ENCODE measurements at places on chromosomes 12 and 14.

DNA sequence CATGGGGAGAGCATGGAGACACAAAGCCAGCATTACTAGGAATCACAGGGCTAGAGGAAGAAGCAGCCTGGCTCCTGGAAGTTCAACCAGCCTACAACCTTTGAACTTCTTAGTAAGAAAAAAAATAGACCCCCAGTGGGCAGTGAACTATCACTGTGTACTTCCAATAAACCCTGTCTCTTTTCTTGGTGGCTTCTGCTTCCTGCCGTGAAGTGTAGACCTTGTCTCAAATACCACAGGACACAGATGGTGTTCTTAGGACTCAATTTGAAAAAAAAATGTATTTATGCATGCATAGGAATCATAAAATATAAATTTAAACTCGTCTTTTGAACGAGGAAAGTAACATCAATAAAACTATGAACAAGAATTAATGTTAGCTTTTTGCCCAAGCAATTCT is 3.6 kb upstream of the PTGER2 start:
- DNase-seq: no peak

DNA sequence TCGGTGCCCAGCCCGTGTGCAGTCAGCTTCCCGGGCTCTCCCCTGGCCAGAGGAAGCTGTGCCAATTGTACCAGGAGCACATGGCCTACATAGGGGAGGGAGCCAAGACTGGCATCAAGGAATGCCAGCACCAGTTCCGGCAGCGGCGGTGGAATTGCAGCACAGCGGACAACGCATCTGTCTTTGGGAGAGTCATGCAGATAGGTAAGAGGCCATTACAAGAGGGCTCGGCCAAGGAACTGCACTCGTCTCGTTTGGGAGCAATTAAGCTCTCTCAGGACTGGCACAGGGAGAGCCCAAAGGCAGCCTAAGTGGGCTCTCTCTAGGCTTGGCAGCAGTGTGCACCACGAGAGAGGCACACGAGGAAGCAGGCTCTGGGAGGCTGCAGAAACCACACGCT is 3.7 kb downstream of the WNT5B start:
- DNase-seq: no peak

DNA sequence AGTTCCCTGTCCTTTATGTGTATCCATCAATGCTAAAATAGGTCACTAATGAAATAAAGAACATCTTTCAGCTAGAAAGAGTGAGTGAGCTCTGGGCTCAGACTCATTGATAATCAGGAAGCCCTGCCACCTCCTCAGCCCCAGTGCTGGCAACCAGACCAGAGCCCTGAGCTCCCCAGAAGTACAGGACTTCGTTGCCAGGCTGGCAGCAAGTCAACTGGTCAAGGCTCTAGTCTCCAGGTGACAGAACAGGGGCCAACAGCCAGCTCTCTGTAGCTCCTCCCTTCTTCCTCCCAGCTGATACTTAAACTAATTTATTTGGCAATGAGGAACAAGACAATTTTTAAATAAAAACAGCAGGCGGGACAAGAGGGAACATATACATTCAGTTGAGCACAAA is 145.3 kb downstream of the EGLN3 start:
- no peak for DNase-seq

DNA sequence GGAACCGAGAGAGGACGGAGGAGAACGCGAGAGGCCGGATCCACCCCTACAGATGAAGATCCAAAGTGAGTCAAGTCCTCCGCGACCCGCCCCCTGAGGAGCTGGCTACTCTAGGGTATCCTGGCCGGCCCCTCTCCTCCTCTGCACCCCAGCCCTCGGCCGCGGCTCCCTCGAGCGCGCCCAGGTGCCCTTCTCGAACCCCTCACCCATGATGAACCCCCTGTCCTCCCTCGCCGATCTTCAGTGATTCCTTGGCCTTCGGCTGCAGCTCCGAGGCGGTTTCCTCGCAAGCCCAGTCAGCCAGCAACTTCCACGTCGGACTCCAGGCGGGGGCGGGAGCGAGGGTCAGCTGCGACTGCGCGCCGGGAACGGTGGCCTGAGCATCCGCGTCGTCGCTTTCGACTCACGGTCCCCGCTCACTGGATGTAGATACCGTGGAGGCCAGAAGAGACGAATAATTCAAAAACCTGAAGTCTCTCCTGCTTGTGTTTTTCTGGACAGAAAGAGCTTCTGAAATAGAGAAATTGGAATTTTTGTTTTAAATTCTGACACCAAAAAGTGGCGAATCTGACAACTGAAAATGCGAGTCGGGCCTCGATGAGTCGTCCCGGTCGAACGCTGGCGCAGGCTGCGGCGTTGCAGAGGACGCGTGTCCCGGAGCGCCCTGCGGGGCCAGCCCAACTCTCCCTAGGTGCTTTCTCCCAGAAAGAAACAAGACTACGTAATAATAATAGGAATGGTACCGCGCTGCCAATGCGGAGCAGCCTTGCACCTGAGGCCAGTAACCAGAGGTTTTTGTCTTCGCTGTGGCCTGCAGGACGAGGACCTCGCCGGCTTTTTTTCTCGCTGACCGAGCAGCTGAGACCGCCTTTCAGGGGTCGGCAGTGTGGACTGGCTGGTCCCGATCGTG is at the start of gene ARL1:
Gene ARL1, minus strand, starts transcription at position 337 of the 910 bp plus-strand sequence. Its CDS starts 127 bp downstream, at position 210.
- peak; percentile 77 for DNase-seq

DNA sequence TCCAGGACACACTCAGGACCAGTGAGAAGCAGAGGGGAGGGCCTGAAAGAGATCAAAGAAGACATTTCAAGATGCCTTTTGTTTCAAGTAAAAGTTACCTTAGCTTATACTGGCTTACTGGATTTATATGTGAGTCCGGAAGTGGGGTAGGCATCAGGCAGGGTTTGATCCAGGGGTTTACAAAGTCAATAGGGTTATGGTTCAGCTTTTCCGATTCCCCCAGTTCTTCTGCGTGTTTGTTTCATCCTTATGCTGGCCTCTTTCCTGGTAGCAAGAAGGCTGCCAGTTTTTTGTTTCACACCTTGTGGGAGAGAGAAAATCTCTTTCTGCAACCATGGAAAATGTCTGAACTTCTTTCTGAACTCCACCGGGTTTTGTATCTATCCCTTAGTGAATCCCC is 126.3 kb downstream of the ESRRB start:
- DNase-seq: no peak

DNA sequence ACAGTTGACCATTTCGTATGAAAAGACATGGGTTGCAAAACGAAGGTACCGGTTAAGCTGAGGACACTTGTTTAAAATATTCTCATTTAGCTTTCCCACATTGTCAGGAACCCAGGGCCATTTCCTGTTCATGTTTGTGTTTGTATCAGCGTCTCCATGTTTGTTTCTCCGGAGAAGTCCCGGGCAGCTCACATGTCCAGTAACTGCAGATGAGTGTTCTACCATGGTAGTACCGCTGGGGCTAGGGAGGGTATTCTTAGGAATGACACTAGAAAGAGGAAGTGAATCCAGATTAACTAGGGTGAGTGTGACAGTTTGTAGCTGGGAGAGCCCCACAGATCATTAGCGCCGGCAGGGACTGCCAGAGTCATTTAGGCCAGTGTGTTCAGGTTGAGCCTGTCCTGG is 50.0 kb upstream of the EVL start:
- DNase-seq: no peak

GRCh38 chr14:52463375-52463774 is 88.9 kb downstream of the TXNDC16 start:
- DNase-seq: no peak

GRCh38 chr12:132481771-132482745 is 7.9 kb upstream of the FBRSL1 start:
- DNase-seq: no peak

GRCh38 chr14:89241934-89242651 is 174.9 kb downstream of the FOXN3 start:
- no peak for DNase-seq

DNA sequence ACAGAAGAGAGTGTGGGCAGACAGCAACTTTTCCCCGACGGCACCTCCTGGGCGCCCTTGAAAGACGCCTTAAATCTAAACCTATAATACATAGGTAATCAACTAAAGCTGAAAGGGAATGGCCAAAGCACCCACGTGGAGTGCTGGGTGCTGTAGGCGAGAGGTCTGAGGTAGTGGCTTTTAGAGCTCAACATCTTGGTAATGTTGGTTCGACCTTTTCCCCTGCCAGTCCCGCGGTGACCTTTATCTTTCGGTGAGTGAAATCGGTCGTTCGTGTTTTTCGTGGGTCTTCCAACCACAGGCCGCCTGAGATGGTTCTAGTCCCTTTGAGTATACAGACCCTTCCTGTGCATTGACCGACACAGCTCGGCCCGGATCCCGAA is 9.1 kb downstream of the OR6S1 start:
- peak; percentile 59 for DNase-seq

DNA sequence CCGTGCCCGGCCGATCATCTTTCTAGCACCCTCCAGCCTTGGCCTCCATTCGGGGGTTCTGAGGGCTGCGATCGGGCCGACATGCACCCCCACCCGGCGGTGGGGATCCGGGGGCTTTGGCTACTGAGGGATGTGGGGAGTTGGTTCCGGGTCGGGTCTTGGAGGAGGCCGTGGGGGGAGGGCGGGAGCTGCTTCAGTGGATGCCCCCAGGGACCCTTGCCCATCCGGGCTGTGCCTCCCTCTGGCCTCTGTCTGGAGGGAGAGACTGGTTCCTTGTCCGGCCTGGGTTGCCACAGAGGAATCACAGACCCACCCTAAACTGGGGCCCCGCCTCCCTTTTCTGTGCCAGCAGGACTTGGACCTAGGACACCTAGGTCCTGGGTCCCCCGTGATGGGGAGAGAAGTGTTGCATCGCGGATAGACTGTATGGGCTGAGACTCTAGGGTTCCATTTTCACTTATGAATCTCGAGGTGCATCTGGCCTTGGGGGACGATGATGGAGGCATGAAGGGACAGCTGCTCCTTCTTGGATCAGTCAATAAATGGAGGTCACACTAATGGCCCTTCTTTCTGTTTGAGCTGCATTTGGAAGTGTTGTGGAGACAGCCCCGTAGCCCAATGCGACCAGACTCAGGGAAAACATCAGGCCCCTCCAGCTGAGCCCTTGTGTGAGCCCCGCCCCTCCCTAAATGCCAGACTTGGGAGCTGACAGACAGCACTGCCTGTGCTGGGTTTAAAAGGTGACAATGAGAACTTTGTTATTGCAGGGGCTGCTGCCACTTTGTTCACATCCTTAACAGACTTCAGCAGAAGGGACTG is 577 bp downstream of the DTX3 start:
- DNase-seq: no peak

DNA sequence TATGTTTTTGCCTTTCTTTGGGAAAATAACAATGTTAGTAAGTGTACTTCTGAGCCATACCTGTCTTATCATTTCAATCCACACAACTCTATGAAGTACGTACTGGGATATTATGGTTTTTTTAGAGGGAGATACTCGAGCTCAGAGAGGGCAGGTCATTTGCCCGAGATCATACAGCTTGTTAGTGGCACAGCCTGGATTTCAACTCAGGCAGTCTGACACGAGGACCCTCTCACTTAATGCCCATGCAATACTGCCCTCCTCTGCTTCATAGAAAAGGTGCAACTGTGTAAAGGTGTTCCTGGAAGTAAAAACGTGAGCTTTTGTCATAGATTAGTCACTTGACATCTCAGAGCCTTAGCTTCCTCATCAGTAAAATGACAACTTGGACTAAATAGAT is 128.0 kb downstream of the NDUFA12 start:
- no peak for DNase-seq

- peak; percentile 47 for DNase-seq
Measured at GRCh38 chr14:105525861-105526775, at the start of gene TMEM121. Gene TMEM121 (plus strand): TSS chr14:105526583. CDS start chr14:105528835, 2,252 bp downstream.

- DNase-seq: peak; percentile 71
Measured at GRCh38 chr14:95516554-95517181, at the start of gene SYNE3. Gene SYNE3 (minus strand): TSS chr14:95516650. CDS start chr14:95475821, 40,829 bp downstream.

GRCh38 chr14:73324533-73324932 is 87.2 kb downstream of the PAPLN start:
- DNase-seq: no peak

- no peak for DNase-seq
Measured at GRCh38 chr12:56230432-56231183, 757 bp downstream of the SLC39A5 start.

DNA sequence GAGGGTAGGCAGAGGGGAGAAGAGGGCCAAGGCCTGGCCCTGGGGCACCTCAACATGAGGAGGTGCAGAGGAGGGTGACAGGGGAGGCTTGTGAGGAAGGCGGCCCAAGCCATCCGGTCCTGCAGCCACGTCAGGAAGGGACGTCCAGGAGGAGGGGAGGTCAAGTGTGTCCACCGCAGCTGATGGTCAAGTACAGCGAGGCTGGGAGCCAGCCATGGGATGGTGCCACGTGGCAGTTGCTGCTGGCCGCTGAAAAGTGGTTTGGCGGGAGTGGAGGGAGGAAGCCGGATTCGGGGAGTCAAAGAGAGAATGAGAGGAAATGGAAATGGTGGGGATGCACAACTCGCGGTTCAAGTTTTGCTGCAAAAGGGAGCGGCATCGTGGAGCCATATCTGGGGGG is 41.2 kb downstream of the PRIMA1 start:
- no peak for DNase-seq

DNA sequence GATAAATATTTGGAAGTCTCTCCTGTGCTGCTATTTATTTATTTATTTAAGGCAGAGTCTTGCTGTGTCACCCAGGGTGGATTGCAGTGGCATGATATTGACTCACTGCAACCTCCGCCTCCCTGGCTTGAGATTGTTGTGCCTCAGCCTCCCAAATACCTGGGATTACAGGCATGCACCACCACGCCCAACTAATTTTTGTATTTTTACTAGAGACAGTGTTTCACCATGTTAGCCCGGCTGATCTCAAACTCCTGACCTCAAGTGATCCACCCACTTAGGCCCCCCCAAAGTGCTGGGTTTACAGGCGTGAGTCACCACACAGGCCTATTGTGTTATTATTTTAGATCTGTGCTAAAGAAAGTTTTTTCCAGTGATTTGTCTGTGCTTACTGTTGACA is 225.2 kb downstream of the CCER1 start:
- no peak for DNase-seq

DNA sequence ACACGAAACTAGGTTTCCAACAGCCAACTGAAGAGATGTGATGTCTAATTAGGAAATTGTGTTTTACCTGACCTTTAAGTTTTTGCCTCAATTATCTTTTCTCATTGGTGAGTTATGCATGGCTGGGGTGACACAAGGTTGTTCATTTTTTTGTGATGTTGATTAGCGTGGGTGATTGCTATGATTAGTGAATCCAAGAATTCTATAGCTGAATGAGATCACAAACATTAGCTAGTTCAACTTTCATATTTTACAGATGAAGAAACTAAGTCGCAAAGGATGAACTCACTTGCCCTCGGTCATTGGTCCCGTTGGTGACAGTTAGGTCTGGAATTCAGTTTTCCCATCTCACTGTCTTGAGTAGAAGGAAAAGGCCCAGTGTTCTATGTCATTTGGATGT is 32.6 kb upstream of the LMNTD1 start:
- no peak for DNase-seq

GRCh38 chr12:89975574-89975973 is 266.9 kb upstream of the ATP2B1 start:
- DNase-seq: no peak

DNA sequence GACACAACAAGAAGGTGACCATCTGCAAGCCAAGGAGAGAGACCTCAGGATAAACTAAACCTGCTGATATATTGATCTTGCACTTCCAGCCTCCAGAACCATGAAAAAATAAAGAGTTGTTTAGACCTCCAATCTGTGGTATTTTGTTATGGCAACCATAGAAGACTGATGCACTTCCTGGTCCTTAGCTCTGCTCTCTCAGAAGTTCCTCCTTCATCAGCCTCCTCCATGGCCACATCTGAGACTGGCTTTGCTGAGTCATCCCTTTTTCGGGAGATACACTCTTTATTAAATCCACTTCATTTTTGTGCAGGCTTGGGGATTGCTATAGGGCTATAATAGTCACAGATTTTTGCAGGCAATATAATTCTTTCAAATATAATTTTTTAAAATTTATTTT is 89.6 kb upstream of the ATF7IP start:
- no peak for DNase-seq
